Activated T-helper 1 cell treated with anti-CD3 and anti-CD28 coated beads, Interleukin-2, amount 50 U/mL, for 16 hours (primary cell): ENCODE measurements at places on chromosomes 13 and 19.
A peak's percentile ranks its signal among the peaks of the same experiment; 100 is the strongest.

DNA sequence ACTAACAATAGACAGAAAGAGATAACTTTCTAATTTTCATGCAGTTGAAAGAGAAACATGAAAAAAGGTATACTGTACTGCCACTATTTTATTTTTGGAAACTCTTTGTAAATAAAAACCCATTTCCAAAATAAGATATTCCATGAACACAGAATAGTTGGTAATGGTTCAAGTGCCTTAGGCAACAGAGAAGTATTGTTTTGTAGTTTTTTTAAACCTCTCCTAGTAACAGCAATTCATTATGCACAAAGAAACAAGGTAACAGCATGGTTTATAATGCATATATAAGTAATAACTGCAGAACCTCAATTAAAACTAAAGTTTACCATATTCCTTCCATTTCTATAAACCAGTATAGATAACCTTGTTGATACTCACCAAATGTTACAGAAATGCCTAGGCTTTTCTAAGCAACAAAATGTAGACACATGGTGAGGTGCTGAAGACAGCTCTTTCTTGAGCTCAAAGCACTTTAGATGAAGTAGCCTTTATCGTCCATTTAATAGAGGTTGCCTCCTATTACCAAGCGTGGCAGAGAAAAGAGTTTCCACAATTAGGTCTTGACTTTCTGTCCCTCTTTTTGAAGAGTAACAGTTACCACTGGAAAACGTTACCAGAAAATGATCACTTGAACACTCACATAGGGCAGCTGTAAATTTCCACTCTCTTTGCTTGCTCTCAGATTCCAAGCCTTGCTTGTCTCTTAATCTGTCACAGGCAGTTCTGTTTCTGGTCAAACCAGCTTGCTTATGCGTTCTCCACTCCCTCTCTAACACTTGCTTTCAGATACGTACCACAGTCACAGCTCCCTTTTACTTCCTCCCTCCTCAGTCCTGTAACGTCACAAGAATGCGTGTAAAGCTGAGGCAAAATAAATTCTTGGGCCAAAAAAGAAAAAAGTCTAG lies 42.9 kb downstream of the CAB39L start:
- no peak for DNase-seq

DNA sequence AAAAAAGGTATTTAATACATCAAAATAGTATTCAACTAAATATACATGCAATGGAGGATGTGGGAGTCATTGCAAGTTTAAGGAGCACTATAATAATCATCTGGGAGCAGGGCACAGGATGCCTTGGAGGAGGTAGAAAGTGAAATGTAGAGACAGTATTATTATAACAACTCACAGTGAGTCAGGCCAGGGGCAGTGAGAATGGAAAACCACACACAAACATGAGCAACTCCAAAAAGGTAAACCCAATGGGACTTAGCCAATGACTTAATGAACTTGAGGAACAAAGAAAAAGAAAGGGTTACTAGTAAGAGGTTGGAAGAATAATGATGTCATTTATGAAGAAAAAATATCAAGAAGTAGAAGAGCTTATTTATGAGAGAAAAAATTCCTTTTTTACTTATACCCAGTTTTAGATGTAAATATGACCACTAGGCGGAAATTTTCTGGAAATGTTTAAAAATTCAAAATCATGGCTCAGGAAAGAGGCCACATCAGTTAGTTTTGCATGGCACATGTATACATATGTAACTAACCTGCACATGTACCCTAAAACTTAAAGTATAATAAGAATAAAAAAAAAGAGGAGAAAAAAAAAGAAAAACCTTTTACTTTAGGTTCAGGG lies 389.3 kb downstream of the SUCLA2 start:
- DNase-seq: no peak

- DNase-seq: no peak
Measured at GRCh38 chr13:98368019-98368418, 190.9 kb upstream of the RNF113B start.

GRCh38 chr13:60303166-60303565 lies 93.9 kb upstream of the TDRD3 start:
- DNase-seq: no peak

GRCh38 chr19:12858041-12858928 lies 20.0 kb downstream of the MAST1 start:
- DNase-seq: no peak

- DNase-seq: peak; percentile 54
Measured at GRCh38 chr13:114142640-114143490, 10.4 kb upstream of the RASA3 start.

DNA sequence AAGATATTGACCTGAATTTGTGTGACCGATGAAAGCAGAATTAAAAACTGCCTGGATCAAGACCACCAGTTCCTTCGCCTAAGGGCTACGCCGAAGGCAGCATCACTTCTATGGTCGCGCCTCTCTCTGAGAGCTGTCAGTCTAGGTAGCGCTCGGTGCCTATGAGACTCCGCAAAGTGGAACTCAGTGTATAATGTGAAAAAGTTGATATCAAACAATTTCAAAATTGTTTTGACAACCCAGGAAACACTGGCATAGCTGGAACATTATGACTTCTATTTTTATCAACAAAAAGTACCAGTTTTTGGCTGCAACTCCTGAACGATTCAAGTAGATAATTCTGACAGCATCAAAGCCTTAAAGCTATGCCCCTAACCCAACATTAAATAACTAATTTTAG lies 223.6 kb downstream of the MYO16 start:
- DNase-seq: no peak

- no peak for DNase-seq
Measured at GRCh38 chr13:26967119-26968038, 204.2 kb downstream of the USP12 start.

DNA sequence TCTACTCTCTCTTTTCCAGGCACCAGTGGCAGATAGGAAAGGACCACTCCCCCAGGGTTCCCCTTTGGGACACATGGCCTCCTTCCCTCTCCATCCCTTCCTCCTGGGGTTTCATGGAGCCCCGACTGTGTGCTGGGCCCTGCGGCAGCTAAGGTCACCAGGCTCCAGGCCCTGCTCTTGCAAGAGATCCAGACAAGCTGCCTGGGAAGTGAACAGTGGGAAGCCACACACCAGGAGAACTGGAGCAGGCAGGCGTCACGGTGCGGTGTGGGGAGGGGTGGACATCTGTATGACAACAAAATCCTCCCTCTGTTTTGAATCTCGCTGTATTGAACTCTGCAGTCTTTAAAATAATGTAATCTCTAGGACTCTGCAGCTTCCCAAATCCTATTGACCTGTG lies 330.1 kb downstream of the UQCRFS1 start:
- no peak for DNase-seq

- no peak for DNase-seq
Measured at GRCh38 chr13:46339035-46339666, 47.9 kb downstream of the RUBCNL start.

DNA sequence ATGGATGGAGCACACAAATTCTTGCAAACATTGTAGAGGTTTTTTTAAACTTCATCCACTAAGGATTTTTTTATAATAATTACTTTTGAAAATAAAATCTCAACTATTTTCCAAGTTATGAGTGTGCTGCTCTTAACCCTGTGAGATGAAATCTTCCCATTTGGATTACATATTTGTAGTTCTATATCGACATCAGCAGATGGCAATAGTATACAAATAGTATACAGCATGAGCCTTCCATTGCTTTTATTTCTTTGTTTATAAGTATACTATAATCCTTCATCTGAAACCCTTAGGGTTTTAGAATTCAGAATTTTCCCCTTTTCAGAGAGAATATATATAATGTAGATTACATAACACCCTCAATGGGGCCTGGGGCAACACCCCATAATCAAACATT lies 70.5 kb downstream of the GJA3 start:
- DNase-seq: no peak

GRCh38 chr13:43470610-43471009 lies 316.2 kb downstream of the ENOX1 start:
- DNase-seq: no peak

DNA sequence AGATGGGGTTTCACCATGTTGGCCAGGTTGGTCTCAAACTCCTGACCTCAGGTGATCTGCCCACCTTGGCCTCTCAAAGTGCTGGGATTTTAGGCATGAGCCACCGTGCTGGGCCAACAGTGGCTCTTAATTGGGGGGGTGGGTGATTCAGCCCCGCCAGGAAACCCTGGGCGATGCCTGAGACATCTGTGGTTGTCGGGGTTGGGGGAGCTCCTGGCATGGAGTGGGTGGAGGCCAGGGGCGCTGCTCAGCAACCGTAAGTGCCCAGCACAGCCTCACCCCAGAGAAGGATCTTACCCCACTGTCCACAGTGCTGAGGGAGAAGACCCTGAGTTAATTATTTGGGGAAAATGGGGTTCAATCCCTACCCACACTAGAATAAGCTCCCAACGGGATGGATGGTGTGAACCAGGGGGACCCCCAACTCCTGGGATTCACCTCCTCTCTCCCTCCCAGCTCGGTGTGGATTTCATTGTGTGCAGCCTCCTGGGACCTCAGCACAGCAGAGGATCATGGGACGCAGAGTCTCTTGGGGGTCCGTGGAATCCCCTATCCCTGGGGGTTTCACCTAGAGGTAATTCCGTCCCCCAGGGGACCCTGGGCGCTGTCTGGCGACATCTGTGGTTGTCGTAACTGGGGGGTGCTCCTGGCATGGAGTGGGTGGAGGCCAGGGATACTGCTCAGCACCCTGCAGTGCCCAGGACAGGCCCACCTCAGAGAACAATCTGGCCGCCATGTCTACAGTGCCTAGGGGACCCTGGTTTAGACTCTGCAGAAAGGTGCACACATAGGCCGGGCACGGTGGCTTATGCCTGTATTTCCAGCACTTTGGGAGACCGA lies 68.9 kb downstream of the GADD45B start:
- no peak for DNase-seq

DNA sequence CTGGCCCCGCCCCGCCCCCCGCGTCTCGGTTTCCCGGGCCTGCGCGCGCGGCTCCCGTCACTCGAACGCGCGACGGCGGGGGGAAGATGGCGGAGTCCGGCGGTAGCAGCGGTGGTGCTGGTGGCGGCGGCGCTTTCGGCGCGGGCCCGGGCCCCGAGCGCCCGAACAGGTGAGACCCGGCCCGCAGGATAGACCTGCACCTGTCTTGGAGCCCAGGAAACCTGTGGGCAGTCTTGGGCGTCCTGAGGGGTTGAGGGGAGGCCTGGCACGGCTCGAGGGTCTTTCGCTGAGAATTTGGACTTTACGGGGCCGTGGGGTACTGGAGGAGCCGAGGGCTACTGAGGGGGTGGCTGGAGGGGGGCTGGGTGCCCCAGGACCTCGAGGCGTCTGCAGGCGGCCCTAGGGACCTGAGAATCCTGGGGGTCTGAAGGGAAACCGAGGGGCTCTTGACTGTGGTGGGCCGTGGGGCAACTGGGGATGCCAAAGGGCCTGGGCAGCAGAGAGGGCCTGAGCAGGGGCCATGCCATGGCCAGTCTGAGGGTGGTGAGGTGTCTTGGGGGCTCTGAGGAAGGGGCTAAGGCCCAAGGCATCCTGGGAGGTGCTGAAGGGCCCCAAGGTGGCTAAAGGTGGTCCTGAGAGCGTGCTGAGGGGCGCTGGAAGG lies at the start of gene KLHL26:
Gene KLHL26 (plus strand): TSS at position 60 of the 661 bp plus-strand sequence. CDS start 27 bp downstream, at position 87.
- no peak for DNase-seq

GRCh38 chr13:41284512-41285288 lies 21.3 kb upstream of the MTRF1 start:
- DNase-seq: no peak

DNA sequence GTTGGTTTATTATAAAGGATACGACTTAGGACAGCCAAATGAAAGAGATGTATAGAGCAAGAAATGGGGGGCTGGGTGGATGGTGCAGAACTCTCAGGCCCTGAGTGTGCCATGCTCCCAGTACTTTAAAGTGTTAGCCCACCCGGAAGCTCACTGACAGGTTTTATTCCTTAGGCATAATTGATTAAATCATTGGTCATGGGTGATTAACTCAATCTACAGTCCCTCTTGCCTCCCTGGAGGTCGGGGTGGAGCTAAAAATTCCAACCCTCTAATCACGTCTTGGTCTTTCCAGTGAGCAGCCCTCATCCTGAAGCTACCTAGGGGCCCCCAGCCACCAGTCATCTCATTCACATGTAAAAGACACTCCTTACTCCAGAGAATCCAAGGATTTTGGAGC lies 9.9 kb upstream of the LEUTX start:
- DNase-seq: no peak

GRCh38 chr13:111853721-111854120 lies 213.2 kb upstream of the SOX1 start:
- no peak for DNase-seq

- no peak for DNase-seq
Measured at GRCh38 chr13:75173457-75174356, 308.3 kb downstream of the TBC1D4 start.

GRCh38 chr13:110047496-110047895 lies 259.5 kb downstream of the COL4A1 start:
- DNase-seq: no peak

- DNase-seq: no peak
Measured at GRCh38 chr19:38699647-38700349, 44.5 kb downstream of the CAPN12 start.

DNA sequence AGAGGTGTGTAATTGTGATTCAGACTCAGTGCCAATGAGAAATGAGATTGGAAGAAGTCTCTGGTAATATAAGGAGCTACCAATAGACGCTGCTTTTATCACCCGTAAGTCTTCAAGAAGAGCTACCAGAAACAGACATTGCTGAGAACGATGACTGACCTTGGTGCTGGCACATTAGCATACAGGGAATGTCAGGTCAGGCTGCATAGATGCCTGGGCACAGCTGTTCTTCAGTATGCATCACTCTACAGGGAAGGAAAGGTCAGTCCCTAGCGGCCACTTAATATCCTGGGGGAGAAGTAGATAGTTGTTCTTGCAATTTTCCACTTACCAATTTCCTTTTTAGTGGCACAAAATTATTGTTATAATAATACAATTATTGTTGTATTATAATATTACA lies 380.4 kb downstream of the PCDH9 start:
- no peak for DNase-seq

- DNase-seq: no peak
Measured at GRCh38 chr13:33349986-33350826, 64.7 kb upstream of the STARD13 start.

GRCh38 chr19:17751912-17752273 lies 616 bp downstream of the FCHO1 start:
- DNase-seq: no peak

DNA sequence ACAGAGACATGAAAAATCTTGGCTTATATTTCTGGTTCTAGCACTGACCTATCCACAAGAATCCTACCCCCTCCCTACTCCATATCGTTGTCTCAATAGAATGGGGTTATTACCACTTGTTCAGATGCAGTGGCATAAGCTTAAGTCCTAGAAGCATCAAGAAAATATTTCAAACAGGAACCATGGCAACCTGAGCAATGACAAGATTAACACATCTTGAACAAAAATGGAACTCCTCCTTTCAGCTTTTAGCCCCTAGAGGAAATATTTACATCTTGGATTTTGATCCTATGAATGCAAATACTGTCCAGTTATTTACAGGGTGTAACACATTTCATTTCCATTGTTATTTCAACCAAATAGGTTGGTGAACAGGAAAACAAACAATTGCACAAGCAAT lies 46.1 kb upstream of the TSC22D1 start:
- no peak for DNase-seq

DNA sequence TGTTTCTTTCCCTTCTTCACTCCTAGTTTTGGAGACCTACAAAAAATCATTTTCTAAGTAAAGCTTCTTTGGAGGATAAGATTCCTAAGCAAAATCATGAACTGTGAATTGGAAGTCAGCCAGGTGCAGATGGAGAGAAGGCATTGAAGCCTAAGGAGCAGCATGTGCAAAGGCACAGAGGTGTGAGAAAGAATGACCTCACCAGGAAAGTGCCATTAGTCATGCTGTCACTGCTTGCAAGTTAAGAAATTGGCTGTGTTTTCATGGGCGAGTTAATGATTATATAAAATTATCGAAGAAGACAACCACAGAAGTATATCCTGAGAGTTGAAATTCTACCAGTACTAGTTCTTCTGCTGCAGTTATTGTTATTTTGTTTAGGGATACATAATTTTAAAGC lies 80.3 kb upstream of the KLHL1 start:
- no peak for DNase-seq
